ENCODE measurements at places on chromosomes 4 and X.

DNA sequence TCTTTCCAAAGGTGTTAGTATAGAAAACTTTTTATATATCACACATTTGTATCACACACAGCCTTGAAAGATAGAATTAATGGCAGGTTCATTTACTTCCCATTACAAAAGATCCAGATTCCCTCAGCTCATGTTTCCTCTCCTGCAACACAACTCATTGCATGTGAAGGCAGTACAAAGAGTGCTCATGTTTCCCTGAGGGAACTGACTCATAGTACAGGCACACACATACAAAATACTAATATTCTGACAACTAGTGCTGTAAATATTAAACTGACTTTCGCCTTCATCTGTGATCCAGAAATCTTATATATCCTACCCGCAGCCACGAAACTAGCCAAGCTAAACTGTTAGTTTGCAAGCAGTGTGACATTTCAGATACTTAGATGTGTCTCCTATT lies 819.8 kb upstream of the PCDH7 start:
- no peak for DNase-seq

- DNase-seq: no peak
Measured at GRCh38 chr4:177419434-177419833, 22.8 kb downstream of the AGA start.

DNA sequence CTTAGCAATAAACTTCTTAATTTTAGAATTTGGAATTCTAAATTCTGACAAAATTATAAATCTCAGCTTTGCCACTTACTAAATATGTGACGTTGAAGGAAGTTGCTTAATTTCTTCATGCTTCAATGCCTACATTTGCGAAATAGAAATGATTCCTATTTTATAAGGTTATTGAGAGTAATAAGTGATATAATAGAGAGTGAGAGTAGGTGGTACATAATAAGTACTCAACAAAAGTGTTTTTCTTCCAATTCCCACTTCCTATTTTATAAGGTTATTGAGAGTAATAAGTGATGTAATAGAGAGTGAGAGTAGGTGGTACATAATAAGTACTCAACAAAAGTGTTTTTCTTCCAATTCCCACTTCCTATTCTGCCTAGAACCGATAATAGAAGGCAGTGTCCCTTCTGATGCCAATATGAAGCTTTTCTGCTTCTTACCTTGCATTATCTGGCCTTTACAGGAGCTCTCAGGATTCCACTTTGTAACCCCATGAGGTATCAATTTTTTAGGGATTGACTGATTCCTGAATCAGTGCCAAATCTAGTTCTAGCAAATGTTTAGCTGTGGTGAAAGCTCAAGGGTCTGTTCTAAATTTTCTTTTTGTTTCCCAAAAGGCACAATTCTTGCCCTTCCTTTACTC lies 31.4 kb downstream of the VSIG4 start:
- DNase-seq: no peak

- DNase-seq: no peak
Measured at GRCh38 chrX:120315776-120316175, 4.5 kb upstream of the TMEM255A start.

DNA sequence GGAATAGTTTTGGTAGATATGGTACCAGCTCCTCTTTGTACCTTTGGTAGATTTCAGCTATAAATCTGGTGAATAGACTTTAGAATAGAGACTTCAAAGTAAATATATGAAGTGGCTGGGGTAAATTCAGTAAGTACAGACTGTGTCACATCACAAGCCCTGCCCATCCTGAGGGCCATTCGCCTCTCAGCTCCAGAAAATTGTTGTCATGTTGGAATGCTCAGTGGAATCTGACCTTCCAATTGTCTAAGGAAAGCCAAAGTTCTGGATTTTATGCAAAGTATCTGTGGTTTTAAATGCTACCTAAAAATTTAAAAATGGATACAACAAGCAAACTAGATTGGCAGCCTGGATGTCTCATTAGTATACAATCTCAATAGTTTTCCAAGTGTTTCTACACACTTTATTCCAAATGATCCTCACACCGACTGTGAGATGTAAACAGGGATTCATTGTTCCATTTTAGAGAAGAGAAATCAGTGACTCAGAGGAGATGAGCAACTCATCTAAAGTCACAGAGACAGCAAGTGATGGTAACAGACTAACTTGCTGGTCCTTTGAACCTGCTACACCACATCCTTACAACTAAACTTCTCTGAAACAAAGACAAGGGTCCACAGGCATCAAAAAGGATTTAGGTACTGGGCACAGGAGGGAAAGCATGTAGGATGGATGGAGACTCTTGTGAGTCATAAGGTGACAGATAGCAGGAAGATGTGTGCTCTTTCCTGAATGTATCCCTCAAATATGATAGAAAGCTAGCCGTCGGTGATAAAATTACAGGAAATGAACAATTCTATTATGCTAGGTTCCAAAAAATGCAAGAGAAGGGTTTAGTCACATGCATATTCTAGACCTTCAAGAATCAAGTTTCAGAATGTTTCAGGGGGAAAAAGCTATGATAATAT lies 127.3 kb downstream of the ATP10D start:
- DNase-seq: no peak

DNA sequence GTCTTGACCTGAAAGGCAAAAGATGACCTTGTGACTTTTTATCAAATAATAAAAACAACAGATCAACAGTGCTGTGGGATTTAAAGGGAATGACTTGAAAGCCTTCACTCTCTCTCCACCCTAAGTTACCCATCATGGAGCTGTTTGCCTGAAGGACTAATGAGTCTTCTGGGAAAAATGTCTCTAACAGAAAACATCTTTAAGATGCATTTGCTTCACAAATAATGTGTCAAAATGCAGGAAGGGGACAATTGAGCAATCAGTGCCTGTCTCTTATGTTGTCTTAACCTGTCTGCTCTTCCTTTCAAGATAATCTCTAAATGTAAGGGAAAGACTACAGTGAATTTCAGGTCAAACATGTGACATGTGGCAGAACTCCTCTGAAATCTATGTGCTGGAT lies 766.6 kb downstream of the PDHA2 start:
- no peak for DNase-seq

DNA sequence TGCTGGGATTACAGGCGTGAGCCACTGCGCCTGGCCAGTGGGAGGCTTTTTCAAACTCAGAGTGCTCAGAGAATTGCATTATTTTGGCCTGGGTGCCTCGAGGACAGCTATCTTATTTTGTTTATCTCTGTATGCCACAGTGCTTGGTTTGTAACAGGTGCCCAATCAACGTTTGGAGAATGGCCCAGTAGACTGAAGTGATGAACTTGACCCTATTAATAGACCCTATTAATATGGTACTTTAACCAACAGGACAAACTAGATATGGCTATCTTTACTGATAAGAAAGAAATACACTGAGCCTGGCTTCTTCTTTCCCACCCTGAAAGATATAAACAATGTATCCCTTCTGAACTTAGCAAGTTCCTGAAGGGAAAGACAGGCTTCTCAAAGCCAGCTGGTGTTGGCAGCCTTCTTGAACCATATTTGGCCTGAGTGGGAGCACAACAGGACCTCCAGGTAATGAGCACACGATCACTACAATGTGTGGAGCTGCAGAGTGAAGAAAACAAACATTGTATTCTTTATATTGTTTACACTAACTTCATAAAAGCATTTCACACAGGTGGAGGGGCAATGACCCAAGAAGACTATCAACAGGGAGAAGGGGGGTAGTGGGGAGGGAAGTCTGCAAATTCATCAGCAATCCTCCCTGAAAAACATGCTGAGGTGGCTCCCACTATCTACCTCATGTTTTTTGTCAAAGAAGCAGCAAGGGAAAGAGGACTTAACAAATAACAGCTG lies 41.7 kb downstream of the PRPS1 start:
- DNase-seq: no peak

- no peak for DNase-seq
Measured at GRCh38 chr4:124903995-124904722, 191.6 kb upstream of the ANKRD50 start.

- DNase-seq: no peak
Measured at GRCh38 chr4:22312113-22312512, 203.8 kb downstream of the ADGRA3 start.

GRCh38 chrX:40805404-40805803 lies 70.1 kb upstream of the MED14 start:
- DNase-seq: no peak

DNA sequence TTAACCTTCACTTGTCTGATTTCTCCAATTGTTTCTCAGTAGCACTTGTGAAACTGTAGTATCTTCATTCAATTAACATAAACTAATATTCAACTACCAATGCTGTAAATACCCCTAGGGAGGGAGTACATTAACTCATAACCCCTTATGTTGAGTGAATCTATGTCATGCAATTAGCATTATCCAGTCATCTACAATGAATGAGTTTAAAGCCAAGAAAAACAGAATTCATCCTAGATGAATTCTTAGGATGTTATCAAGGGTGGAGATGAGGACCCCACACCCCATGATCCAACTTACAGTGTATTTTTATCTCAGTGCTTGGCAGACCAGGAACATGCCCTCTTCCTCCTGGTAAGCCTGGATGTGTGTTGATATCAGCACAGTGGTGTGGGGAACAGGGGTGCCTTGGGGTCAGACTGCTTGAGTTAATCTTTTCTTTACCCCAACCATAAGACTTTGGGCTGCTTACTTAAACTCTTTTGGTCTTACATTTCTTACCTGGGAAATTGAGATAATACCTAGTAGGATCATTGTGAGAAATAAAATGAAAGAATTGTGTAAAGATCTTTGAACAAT lies 62.1 kb upstream of the SCOC start:
- no peak for DNase-seq

DNA sequence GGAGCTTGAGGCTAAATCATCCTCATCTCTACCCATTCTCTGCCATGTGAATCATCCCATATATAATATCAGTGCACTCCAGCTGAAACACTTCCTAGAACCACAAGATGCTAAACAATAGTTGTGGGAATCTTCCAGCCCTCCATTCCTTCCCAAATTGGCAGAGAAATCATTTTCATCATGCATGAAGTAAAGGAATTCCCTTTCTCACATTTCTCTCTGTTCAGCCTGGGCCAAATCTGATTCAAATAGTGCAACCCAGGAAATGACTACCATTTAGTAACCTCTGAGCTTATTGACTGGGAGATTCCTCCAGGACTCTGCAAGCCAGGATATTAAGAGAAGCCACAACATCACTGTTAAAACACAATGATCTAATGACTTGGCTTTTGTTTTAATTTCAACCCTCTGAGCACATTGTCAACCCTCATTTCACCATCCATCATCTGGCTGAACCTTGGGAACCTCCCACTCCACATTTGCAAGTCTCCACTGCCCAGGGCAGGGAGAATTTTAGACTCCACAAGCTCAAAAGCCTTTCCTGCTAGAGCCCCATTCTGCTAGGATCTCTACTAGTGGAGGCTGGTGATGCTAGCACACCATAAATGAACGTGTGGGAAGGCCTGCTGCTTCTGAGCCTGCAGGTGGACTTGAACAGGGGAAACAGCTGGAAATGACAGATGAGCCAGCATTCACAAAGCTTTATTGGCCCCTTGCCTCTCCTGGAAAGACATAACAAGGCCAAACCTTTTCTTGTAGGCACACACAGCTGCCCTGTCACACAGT lies 133.9 kb downstream of the TET2 start:
- no peak for DNase-seq

Measured in stimulated activated CD4-positive, alpha-beta T cell treated with anti-CD3 and anti-CD28 coated beads, Interleukin-15, amount 100 ng/mL, for 1 hour (primary cell).